ENCODE measurements at places on chromosomes 6 and 20. TPM values are rescaled to one million over a fixed set of nuclear protein-coding genes. Genes with fewer than 3 reads are reported as not detected.

Gene TRIM31
- not detected for total RNA-seq

Gene BMP5
- not detected for total RNA-seq

GRCh38 chr6:56693246-56693607 lies 50.5 kb upstream of the DST start:
- no peak overlapping the region for H3K27ac ChIP-seq
- H3K36me3 ChIP-seq, result no peaks in the 10 kb centered on the region
- H3K4me1 ChIP-seq, result no peaks in the 10 kb centered on the region
- H3K4me3 ChIP-seq, result no peak overlapping the region
- no peak for DNase-seq

GRCh38 chr6:91083211-91083610 lies 496.3 kb upstream of the MAP3K7 start:
- no peak overlapping the region for H3K27ac ChIP-seq
- no peaks in the 10 kb centered on the region for H3K36me3 ChIP-seq
- H3K4me1 ChIP-seq, result no peaks in the 10 kb centered on the region
- no peaks in the 10 kb centered on the region for H3K27me3 ChIP-seq

- peak overlapping the region; percentile 65 for H3K4me3 ChIP-seq
- DNase-seq, result peak; percentile 61
- H3K36me3 ChIP-seq, result peaks cover 19% of the 10 kb centered on the region
- peak overlapping the region; percentile 91 for H3K27ac ChIP-seq
These were observed 662 bp upstream of the SLC9A8 start for GRCh38 chr20:49811825-49812506.

GRCh38 chr20:16027686-16028085 lies 545.6 kb downstream of the KIF16B start:
- no peaks in the 10 kb centered on the region for H3K36me3 ChIP-seq
- no peak overlapping the region for H3K4me3 ChIP-seq
- H3K27me3 ChIP-seq, result no peaks in the 10 kb centered on the region
- no peak overlapping the region for H3K27ac ChIP-seq

- H3K27ac ChIP-seq, result no peak overlapping the region
- H3K4me1 ChIP-seq, result peaks cover 24% of the 10 kb centered on the region
- peaks cover 59% of the 10 kb centered on the region for H3K36me3 ChIP-seq
- DNase-seq, result no peak
These were observed 6.9 kb downstream of the MANBAL start for GRCh38 chr20:37296371-37296770.

DNA sequence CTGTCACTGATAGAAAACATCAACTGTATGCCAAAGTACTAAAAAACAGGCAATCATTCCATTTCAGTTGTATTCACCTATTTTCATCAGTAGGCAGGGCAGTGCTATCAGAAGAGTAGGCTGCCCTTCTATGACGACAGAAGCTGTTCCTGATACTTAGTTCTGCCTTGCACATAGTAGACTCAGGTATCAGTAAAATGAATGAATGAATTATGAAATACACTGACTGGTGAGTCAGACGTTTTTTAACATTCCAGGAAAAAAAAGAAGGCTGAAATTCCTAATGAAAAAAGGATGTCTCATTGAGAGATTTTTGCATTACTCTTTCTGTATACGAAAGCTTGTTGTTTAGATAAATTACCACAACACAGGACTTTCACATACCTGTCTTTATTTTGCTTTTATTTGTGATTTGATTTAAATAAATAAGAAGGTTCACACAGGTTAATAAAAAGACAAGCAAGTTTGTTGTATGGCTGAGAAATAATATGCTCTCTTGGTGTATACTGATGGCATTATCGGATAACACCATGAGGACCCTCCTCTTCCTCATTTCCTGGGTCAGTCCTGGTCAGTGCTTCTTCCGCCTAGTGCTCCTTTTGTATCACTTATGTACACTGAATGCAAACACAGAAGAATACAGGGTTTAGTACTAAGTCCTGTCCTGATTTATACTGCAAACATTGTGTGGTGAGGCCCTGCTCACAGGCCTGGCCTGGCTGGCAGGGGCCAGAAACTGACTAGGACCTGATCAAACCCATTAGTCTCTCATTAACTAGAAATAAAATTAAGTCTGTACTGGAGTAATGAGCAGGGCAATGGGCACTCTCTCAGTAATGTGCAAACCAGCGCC lies 39.4 kb upstream of the SPDEF start:
- no peaks in the 10 kb centered on the region for H3K27me3 ChIP-seq
- H3K36me3 ChIP-seq, result peaks cover 36% of the 10 kb centered on the region
- DNase-seq, result no peak
- H3K4me1 ChIP-seq, result peaks cover 3% of the 10 kb centered on the region
- H3K4me3 ChIP-seq, result no peak overlapping the region

Data from K562 (cell line).